Fibroblast of pulmonary artery (primary cell): ENCODE measurements at places on chromosomes 1 and 21.

- DNase-seq, result no peak
Measured at GRCh38 chr1:9797049-9797448, 26.7 kb downstream of the CLSTN1 start.

DNA sequence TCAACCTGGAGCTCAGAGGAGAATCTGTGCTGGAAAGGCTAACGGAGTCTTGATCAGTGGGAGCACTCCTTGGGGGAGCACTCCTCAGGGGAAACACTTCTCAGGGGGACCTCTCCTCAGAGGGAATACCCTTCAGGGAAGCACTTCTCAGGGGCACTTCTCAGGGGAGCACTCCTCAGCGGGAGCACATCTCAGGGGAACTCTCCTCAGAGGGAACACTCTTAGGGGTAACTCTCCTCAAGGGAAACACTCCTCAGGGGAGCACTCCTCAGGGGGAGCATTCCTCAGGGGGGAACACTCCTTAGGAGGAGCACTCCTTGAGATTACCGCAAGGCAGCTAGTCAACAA, 41.2 kb downstream of the CD2 start:
- no peak for DNase-seq

GRCh38 chr1:184513966-184514365, 127.1 kb downstream of the C1orf21 start:
- DNase-seq, result peak; percentile 63

- peak; percentile 93 for DNase-seq
Measured at GRCh38 chr1:46724991-46725735, 6.2 kb upstream of the EFCAB14 start.

DNA sequence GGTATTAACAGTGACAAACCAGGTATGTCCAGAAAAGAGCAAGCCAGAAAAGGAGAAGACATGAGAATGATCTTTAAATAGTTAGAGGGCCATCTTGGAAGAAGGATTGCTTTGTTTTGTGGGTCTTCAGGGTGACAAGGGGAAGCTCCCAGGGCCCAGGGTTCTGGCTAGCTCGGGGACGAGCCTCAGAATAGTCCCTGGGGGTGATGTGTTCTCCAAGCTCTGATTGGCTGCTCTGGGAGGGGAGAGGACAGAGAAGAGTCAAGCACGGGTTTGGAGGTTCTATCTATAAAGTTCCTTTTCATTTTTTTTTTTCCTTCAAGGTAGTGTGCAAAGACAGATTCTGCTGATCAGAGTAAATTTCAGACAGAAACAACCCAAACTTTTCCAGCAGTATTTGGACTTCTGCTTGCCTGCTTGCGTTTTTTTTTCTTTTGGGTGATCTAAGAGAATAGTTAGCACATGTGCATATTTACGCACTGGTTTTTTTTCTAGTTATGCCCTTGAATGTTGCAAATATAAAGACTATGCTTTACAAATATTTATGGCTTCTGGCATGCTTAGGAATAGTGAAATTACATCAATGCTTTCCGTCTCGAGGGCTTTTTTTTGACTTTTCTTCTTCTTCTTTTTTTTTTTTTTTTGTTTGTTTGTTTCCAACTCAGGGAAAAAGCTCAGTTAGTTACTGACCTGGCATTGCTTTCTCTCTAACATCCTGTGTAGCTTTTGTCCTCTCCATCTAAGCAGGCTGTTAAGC, 59.7 kb downstream of the ROR1 start:
- DNase-seq, result no peak

GRCh38 chr1:24713736-24714135, 31.5 kb upstream of the CLIC4 start:
- no peak for DNase-seq

GRCh38 chr1:16998589-16998988, 13.1 kb downstream of the ATP13A2 start:
- DNase-seq, result peak; percentile 38

DNA sequence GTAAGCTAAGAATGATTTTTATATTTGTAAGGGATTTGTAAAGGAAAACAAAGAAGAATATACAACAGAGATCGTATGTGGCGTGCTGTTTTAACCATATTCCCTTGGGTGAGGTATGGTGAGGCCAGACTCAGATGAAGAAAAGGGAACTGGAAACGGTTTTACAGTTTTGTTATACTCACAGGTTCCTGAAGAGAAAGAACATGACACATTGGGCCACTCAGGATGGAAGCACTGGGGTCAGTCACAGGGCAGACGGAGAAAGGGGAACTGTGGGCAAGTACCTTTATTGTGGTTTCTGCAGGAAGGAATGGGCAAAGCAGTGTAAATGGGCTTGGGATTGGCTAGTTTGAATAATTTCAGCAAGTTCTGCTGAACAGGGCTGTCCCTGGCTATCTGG, 177.4 kb downstream of the LBR start:
- no peak for DNase-seq
